Endodermal cell (in vitro differentiated cells): ENCODE measurements at places on chromosomes 3 and 15. TPM values are rescaled to one million over a fixed set of nuclear protein-coding genes. Genes with fewer than 3 reads are reported as not detected.
A peak's percentile ranks its signal among the peaks of the same experiment; 100 is the strongest.

MST1 gene
- total RNA-seq, result 25.7 and 30.8 TPM in 2 replicates

GOLGA8S gene
- total RNA-seq, result 0.09 to 0.13 TPM in 2 of 3 replicates, not detected in the other

PRRT3 gene
- 7.3 and 7.4 TPM in 2 replicates for total RNA-seq

CCR3 gene
- total RNA-seq, result not detected in 2 replicates

AHSG gene
- total RNA-seq, result 0.35 TPM in 1 of 3 replicates, not detected in the others

NEDD4 gene
- total RNA-seq, result 13.7 and 16.5 TPM in 2 replicates

DNA sequence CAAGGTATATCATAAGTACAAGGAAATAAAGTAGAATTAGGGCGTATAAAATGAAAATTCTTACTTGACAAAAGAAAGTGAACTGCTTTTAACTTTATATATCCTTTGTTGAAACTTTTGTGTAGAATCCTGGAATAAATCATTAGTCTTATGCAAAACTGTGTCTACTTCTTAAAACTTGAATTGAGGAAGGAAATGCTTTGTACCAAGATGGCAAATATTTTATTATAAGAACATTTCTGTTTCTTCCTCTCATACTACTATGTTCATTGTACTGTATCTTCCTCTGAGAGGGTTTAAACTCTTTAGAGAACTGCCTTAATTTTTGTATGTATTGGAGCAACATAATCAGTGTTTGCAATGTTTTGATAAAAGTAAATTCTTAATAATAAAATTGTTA, 42.0 kb downstream of the RASA2 start:
- peaks cover 36% of the 10 kb centered on the region for H3K36me3 ChIP-seq
- H3K27me3 ChIP-seq, result no peaks in the 10 kb centered on the region
- H3K27ac ChIP-seq, result no peak overlapping the region

DNA sequence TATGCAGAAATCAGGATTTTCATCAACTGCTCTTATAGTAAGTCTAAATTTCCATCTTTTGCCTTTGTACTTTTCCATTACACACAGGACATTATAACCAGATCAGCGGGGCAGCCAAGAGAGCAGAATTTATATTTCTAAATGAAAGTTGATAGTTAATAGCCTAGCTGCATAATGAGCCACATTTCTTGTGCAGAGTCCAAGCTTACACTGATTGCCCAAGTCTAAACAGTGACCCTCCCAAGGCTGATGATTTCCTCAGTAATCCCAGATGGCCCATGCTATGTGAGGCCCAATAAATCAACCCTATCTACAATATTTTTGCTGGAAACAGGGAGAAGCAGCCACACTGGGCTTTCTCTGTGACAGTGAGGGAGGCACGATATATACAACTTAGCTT, 475.8 kb upstream of the KCNMB2 start:
- no peak overlapping the region for H3K27ac ChIP-seq
- DNase-seq, result no peak
- no peaks in the 10 kb centered on the region for H3K36me3 ChIP-seq
- H3K4me3 ChIP-seq, result no peak overlapping the region
- no peaks in the 10 kb centered on the region for H3K27me3 ChIP-seq

- no peak overlapping the region for H3K4me3 ChIP-seq
- peaks cover 22% of the 10 kb centered on the region for H3K27me3 ChIP-seq
- H3K4me1 ChIP-seq, result peaks cover 13% of the 10 kb centered on the region
- no peak for DNase-seq
- H3K27ac ChIP-seq, result no peak overlapping the region
Measured at GRCh38 chr15:80246425-80246894, 5.6 kb downstream of the CTXND1 start.

- no peaks in the 10 kb centered on the region for H3K36me3 ChIP-seq
- no peak overlapping the region for H3K27ac ChIP-seq
- H3K4me1 ChIP-seq, result no peaks in the 10 kb centered on the region
- H3K27me3 ChIP-seq, result no peaks in the 10 kb centered on the region
- no peak overlapping the region for H3K4me3 ChIP-seq
Measured at GRCh38 chr3:63807961-63808565, 11.0 kb upstream of the C3orf49 start.

DNA sequence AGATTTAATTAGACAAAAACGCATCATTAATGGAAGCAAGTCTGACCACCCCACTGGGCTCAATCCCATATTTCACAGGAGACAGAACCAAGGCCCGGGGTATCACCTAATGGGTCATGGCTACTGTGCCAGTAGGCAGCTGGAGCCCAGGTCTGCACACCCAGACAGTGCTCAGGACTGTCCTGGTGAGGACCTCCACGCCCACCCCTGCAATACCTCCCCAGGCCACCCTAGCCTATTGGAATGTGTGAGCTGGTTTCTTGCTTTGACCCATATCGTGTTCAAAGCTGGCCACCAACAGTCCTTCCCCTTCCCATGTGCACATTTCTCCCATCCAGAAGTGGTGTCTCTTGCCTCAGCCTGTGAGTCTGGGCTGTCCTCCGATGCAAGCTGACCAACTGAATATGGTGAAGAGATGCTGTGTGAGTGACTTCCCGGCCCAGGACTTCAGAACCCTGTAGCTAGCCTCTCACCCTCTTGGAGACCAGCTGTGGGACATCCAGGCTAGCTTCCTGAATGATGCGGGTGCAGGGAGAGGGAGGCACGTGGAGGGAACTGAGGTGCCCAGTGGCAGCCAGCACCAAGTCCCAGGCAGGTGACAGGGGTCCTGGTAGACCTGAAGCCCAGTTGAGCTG, 19.1 kb downstream of the SLC6A20 start:
- no peaks in the 10 kb centered on the region for H3K4me1 ChIP-seq
- peak; percentile 39 for DNase-seq
- H3K36me3 ChIP-seq, result no peaks in the 10 kb centered on the region
- no peak overlapping the region for H3K4me3 ChIP-seq
- no peaks in the 10 kb centered on the region for H3K27me3 ChIP-seq

- H3K4me1 ChIP-seq, result no peaks in the 10 kb centered on the region
- H3K36me3 ChIP-seq, result no peaks in the 10 kb centered on the region
- H3K27ac ChIP-seq, result no peak overlapping the region
- no peak for DNase-seq
Measured at GRCh38 chr3:32616267-32616962, 45.8 kb upstream of the DYNC1LI1 start.

- no peak overlapping the region for H3K27ac ChIP-seq
- no peaks in the 10 kb centered on the region for H3K36me3 ChIP-seq
- H3K27me3 ChIP-seq, result no peaks in the 10 kb centered on the region
- H3K4me1 ChIP-seq, result no peaks in the 10 kb centered on the region
Measured at GRCh38 chr15:99966815-99967214, 233.6 kb upstream of the LYSMD4 start.
